ENCODE measurements at places on chromosomes 11 and 22.

DNA sequence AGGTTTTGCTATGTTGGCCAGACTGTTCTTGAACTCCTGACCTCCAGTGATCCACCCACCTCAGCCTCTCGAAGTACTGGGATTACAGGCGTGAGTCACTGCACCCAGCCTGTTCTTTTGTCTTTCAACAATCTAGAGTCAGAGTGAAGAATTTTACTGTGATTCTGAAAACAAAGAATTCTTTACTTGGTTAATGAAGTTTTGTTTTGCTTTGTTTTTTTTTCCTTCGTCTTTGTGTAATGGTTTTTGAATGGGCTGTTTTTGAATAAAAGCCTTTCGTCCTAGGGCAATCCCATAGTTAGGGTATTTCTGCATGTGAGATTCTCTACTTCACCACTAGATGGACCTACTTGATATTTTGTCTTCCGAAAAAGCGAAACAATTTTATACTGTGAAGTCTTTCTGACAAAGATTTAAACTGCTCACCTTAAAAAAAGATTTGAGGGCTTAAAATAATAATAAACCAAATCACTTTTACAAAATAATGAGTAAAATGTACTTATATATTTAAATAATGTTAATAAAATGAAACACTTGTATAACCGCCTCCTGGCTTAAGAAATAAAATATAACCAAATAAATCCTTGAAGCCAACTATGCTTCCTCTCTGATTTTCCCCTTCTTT is 43.4 kb upstream of the SC5D start:
- DNase-seq = no peak

- DNase-seq = no peak
Observed at GRCh38 chr22:49201046-49201970, 626.4 kb downstream of the BRD1 start.

DNA sequence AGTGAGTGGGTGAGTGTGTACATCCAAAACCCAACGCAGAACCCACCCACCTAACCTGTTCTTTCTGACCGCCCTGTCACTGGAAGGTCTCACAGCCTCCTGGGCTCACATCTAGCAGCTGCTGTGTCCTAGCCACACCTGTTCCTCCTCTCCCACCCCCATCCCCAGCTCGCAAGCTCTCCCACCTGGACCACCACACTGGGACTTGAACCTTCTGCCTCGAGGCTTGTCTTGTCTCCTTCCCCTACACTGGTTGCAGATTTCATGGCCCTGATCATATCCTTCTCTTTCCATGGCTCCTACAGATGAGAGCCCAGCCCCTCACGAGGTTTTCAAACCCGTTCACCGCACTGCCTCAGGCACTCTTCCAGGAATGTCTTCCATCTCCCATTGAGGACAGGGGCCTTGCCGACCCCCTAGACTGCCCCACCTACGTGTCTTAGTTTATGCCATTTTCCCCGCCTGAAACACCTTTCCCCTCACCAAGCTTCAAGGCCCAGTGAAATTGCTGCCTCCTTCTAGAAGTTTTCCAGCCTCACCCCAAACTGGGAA is 6.7 kb downstream of the IFITM10 start:
- DNase-seq = no peak

GRCh38 chr22:49420651-49421050 is 407.0 kb downstream of the BRD1 start:
- no peak for DNase-seq

GRCh38 chr11:77416357-77416756 is 57.5 kb downstream of the PAK1 start:
- no peak for DNase-seq

DNA sequence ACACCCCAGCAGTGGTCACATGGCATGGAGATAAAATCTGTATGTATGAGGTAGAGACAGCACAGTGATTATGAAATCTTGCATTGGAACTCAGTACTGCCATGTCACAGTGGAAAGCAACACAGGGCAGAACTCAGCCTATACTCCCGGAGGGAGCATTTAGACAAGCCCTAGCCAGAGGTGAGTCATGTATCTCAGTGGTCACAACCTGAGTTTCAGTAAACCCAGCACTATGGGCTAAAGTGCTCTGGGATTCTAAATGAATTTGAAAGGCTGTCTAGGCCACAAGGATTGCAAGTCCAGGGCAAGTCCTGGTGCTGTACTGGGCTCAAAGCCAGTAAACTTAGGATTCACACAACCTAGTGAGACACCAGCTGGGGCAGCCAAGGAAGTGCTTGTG is 1717.1 kb upstream of the RAG2 start:
- no peak for DNase-seq

DNA sequence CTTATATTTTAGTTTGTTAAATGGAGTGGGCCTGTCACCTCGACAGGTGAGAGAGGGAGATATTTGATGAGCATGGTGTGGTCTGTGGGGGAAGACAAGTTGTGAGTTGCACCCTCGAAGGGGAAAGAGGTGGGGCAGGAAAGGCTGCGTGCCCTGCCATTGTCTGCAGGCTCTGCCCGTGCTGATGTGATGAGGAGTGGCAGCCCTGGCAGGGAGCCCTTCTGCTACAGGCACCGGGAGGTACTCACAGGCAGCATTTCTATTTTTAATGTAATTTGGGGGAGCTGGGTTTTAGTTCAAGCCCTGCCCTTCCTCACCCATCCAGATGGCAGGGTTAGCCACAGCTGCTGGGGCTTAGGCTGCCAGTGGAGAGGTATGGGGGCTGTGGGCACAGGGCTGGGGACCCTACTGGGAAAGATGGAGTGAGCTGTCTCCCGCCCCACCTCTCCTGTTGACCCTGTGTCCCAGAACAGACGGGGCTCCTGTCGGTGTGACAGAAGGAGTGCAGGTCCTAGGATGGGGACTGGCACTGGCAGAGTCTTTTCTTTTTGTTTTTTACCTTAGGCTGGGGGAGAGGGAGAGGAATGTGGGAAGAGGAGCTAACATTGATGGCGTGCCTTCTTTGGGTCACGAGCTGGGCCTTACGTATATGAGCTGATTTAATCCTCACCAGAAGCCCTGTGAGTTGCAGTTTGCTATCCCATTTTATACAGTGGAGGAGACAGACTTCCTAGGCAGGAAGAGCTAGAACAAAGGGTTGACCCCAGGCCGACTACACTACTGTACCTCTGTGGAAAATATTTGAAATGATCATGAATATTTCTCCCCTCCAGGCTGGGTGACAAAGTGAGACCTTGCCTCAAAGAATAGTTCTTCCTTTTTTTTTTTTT is 51.6 kb downstream of the CEP164 start:
- DNase-seq = no peak

GRCh38 chr11:110337570-110338193 is 41.3 kb upstream of the RDX start:
- no peak for DNase-seq

GRCh38 chr11:76510060-76511047 is 65.5 kb downstream of the EMSY start:
- DNase-seq = no peak

DNA sequence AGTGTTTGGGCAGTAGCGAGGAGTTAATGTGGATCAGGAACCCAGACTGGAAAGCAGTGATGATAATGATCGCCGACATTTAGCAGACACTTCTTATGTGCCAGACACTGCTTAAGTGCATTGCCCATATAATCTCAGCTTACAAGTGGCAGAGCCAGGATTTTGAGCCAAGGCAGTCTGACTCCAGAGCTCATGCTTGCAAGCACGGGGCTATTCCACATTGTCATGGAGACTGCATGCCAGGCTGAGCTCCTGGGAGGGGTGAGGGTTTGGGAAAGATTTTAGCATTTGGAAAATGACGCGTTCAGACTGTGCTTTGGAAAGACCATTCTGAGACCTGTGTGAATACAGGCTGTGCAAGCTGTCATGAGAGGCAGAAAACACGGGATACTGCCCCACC is 302.7 kb downstream of the DDX10 start:
- no peak for DNase-seq

DNA sequence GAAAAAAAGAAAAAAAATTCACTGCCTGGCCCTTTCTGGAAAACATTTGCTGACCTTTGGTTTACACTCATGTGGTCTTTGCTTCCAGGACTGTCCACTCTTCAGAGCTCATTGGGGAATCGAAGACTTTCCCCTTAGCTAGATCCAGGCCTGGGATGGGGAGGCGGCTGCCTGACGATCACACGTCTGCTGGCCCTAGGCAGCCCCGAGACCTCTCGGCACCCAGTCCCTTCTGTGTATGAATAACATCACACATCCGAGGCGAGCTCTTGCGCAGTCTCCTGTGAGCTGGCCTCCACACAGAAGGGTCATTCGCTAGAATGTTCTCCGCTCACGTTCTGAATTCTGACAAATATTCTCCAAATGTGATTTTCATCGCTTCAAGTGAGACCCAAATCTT is 25.7 kb upstream of the GAL start:
- no peak for DNase-seq

DNA sequence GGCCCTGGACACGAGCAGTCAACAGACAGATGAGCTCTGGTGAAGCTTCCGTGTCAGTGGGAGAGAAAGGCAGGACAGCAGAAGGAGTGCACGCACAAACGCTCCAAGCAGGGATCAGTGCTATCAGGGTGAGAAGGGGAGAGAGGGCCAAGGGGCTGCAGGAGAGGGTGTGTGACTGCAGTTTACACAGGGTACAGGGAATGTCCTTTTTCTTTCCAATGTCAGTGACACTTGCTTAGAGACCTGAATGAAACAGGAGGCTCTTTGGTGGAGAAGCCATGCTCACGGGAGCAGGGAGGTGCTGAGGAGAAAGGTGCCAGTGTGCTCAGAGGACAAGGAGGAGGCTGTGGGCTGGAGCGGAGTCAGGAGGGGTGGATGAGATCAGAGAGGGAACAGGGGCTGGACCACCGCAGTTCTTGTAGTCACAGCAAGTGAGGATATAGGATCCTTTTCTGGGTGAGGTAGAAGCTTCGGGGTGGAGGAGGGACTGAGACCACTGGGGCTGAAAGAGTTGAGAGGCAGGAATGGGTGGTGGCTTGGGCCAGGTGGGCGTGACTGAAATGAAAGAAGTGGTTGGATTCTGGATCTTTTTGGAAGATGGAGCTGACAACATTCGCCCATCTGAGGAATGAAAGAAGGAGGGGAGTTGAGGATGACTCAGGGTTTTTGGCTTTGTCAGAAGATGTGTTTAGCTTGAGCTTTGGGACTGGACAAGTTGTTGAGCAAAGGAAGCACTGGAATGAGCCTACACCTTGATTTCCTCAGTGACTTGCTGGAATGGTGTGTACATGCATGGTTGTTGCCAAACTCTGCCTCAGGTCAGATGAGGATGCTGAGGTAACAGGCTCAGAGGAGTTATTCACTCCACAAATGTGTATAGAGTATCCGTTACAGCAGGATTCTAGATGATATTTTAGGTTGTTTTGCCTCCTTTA is 87.9 kb downstream of the ADAMTS15 start:
- DNase-seq = no peak

GRCh38 chr22:46758867-46759290 is 3.6 kb upstream of the TBC1D22A start:
- peak; percentile 44 for DNase-seq

DNA sequence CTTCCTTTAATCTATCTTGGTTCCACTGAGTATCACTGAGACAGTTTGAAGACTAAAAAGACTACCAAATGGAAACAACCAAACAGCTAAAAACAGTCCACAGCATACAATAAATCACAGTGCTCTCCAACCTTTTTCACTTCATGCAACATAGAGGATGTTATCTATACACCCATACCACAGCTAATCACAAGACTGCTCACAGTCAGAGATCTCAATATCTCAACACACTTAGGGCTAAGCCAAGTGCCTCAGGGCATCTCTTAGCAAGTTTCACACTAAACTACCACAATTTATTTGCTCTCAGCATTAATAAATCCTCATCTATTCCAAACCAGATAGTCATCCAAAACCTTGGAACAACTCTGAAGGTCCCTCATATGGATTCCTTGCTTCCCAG is 129.4 kb downstream of the SBF2 start:
- no peak for DNase-seq

DNA sequence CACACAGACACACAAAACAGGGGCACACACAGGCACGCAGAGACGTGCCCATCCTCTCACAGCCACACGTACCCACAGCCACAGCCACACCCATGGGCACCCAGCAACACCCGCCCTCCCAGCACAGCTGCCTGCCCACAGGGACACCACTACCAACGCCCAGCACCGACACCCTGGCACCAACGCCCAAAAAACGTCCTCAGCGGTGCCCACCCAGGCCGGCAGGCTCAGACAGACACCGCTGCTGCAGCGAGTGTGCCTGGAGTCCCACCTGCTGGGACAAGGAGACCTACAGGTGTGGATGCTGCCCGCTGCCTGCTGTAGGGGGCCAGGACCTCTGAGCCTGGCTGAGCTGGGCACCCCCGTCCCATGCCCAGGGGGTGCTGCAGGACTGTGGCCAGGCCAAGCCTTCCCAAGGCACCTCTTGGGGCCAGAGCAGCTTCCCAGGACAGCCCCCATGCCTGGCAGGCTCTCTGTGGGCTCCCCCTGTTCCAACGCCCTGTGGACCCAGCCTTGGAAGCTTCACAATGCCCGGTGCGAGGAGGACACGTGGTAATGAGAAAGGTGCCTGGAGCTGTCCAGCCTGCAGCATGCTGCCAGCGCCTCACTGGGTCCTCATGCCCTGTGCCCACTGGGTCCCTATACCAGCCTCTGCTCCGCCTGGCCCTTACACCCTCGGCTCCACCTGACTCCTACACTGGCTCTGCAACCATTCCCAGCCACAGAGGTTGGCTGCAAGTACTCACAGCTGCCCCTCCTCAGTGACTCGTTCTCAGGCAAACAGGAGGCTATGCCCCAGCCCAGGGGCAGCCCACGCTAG is 45.8 kb upstream of the TH start:
- DNase-seq = no peak
